ENCODE measurements at places on chromosomes 2 and 18.

DNA sequence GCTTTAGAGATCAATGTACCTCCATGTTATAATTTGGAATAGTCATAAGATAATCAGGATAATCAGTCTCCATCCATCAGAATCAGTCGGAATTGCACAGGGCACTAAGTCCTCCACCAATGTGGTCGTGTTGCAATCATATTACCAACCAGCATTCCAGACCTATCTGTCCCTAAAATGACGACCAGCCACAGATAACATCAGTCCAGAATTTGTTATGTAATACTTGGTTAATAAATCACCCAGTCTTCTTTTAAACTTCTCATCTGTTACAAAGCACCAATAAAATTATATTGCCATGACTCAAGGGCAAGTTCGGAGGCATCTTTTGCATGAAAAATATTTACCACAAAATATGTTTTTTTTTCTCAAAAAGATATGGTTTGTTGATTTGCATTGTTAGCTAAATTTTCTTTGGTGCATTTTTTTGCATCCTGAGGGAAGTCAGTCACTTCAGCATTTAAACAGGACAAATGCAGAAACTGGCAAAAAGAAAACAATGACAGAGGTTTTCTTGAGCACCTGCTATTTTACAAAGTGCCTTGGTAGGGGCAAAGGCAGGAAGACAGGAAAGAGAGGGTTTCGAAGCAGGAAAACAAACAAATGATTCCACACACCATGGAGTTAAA is 29.3 kb downstream of the PIEZO2 start:
- DNase-seq = no peak

- DNase-seq = peak; percentile 21
Measured at GRCh38 chr18:13726972-13727331, 479 bp downstream of the RNMT start.

DNA sequence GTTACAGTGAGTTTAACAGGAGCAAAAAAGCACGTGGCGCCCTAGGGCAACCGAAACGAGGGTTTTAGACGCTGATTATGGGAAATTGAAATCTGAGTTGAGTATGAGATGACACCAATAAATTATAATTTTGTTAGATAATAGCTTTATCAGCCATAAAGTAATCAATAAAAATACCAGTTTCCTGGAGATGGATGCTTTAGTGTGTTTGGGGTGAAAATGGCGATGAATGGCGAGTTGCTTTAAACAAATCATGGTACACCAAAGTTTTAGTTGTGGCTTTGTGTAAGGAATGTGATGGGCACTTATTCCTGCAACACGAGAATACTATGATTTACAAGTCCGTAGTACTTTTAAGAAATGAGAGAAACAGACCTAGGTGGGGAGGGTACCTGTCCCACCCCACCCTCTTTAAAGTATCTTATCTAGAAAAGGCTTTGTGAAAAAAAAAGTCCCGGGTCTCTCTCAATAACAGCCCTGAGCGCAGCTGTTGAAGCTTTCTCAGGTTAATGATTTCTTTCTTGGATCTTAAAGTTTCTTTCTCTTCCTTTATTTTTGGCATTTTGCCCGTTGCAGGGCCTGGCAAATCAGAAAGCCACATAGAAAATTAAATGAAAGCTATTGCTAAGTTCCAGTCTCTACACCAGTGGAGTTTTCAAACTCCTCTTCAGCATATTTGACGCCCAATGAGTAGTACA is 1.5 kb upstream of the RRM2 start:
- no peak for DNase-seq

DNA sequence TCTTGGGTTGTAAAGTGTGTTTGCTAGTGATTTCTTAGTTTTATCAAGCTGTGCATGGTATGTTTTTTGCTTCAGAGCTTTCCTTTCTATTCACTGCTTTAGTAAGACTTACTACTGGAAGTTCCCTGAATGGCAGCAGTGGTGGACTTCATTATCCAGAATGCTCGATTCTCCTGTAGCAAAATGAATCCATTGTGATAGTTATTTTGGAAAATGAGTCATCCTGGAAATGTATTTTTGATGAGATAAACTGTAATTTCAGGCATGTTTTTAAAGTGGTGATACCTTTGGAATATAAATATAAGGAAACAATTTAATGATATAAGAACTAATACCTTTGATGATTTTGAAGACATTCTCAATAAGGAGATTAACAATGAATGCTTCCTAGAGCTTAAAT is 387.1 kb downstream of the PTPRM start:
- DNase-seq = no peak

- no peak for DNase-seq
Measured at GRCh38 chr2:17319090-17319489, 199.2 kb downstream of the RAD51AP2 start.

DNA sequence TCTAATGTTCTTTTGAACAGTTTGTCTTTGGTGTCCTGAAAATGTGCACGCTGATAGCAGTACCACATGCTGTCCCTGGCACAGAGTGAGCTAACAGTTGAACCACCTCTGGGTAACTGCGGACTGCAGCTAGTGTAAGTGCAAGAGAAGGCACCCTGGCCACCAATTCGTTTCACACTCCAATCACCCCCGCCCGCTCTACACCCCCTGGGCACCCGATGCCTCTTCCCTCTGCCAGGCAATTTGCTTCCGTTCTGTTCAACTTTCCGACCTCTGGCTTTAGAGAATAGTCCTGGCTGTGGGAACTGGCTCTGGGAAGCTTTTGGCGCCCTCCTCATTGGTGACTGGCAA is 1.4 kb downstream of the DOCK10 start:
- DNase-seq = no peak

DNA sequence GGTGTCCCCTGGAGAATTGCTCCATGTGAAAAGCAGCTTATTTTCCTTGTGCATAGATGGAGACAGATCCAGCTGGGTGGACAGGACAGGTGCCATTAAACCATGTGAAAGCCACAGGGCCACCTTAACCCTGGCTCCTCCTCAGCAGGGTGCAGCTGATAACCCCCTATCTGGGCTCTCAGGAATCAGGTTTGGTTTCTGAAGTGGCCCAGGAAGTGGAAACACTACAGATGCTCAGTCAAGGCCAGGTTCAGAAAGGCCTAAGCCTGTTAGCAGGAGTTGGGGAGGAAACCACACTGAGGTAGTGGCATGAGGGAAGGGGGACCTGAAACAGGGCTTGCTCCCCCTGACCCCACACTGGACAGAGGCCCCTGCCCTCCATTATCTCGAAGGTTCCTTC is 217.0 kb downstream of the SPP2 start:
- no peak for DNase-seq

DNA sequence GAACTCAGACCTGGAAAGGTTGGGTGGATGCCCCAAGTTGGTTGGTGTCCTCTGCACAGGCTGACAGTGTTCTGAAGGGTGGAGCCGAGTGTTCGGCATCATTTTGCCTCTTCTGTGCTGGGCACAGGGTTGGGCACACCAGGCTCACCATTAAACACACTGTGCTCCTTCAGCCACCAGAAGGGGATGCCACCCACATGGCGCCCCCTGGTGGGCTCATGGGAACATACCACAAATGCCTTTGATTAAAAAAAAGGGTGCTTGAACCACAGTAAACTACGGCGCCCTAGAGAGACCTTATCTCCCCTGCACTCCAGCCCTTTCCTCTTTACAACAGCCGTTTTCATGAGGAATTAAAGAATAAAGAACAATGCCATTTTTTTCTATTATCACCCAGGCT is 89.4 kb downstream of the CELF4 start:
- DNase-seq = no peak

DNA sequence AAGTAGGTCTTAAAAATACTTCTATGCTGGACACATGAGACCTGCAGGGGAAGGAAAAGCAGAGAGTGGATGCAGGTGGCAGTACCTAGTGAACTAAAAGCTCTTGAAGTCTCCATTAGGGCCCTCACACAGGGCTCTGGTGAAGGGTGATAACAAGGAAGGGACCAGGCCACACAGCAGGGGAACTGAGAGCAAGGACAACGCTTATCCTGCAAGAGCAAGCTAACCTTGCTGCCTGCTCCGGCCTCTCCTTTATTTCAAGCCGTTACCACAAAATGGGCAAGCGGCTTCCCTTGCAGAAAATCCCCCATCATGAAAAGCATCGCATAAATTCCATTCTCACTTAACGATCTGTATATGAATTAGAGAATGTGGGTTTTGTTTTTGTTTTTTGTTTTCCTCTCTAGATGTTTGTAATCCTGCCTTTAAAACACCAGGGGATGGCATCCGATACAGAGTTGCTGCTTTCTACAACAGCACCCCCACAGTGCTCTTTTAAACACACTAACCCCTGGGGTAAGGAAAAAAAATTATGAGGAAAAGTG is 64.5 kb downstream of the CACNB4 start:
- DNase-seq = no peak

- no peak for DNase-seq
Measured at GRCh38 chr18:2961821-2962220, 51.1 kb downstream of the LPIN2 start.

GRCh38 chr2:178530625-178531142 is 50.4 kb downstream of the PLEKHA3 start:
- DNase-seq = no peak

GRCh38 chr2:21451403-21451802 is 327.6 kb downstream of the TDRD15 start:
- no peak for DNase-seq

- no peak for DNase-seq
Measured at GRCh38 chr2:135311268-135311667, 219.8 kb downstream of the ZRANB3 start.

DNA sequence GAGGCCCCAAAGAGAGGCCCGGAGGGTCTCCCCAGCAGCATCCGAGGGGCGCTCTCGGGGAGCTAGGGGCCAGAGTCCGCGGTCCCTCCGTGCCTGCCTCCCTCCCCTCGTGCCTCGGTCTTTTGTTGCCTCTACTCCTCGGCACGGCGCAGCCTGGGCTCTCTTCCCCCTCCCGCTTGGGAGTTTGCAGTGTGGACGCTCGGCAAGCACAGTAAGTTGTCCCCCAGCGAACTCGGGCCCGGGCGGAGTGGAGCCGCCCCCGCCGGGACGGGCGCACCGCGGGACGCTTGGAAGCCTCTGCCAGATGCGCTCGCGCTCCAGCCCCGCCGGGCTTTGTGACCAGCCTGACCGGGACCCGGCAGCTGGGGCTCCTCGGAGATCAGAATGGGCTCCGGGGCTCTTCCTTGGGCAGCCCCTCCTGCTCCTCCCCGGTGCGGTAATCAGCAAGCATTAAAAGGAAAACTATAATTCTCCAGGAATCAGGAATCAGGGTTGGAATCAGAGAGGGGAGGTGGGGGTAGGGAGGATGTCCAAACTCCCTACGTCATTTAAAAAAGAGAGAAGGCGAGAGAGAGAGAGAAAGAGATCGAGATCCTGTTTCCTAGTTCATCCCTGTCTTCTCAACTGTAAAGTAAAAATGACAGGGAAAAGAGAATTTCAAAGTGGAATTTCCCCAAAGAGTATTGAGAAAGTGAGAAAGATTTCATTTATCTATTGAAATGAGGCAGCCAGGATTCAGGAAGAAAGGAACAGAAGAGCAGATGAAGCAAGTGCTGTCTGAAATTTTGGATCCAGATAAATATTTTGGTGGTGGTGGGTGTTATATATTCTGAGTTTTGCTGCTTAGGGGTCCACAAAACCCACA is 786 bp upstream of the TMEM200C start:
- no peak for DNase-seq

GRCh38 chr2:24351981-24352380 is 8.4 kb downstream of the ITSN2 start:
- DNase-seq = no peak

GRCh38 chr2:185161701-185162100 is 563.4 kb downstream of the ZNF804A start:
- DNase-seq = no peak

DNA sequence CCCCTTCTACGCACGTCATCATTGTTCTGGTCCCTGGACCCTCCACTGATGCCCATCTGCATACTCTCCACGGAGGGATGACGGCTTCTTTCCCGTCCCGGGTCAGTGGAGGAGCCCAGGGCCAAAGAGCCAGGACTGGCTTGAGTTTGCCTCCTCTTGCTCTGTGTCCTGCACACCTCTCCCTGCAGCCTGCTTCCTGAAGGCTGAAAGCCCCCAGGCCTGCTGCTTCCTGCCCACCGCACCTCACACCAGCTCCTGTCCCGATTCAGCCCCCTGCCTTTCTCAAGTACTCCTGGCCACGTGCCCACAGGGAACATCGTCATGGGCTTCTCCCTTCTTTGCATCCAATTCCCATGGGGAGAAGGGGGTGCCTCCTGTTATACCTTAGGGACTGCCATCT is 7.1 kb downstream of the ADCY3 start:
- DNase-seq = no peak

DNA sequence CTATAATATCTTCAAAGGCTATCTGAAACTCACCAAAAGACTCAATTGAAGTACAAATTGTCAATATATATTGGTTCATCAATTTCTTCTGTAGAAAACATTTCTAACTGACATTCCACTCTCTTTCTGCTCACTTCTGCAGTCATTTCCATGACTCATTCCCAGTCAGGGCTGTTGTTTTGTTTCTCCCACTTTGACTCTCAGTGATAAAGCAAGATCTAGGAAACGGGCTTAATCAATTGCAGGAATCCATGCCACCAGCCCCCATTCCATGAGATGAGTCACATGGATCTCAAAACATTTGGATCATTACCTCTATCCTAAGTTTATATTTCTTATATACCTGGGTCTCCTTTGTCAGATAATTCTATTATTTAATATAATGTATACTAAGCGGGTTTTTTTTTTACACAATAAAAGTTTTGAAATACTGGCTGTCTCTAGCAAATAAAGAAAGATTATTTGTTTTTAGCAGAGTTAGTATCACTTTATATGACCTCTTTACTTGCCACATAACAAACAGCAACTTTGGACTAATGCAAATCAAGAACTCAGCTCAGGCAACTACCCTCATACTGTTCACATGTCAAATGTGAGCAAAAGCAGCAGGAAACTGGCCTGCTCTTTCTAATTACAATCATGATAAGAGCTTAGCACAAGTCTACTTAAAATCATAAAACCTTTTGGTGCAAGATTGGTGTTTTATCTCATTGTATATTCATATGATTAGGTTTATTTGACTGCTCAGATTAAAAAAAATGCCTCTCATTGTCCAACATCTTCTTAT is 251.1 kb upstream of the PIK3C3 start:
- DNase-seq = no peak

DNA sequence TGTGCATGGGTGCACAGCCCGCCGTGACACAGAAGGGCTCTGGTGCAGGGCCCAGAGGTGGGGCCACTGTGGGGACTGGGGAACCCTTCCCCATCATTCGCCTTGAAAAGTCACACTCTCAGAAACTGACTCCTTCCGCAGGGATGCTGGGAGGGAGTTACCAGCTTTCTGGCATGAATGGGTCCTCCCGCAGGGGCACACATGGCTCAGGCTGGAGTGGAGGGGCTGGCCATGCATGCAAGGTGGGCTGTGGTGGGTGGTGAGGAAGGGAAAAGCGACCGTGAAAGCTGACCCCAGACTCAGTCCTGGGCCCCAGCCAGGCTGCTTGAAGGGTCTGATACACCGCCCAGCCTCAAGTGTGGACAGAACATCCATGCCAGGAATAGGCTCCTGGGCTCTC is 201.1 kb downstream of the TNS1 start:
- DNase-seq = no peak

- no peak for DNase-seq
Measured at GRCh38 chr2:191991442-191991841, 144.6 kb upstream of the CAVIN2 start.
